ENCODE measurements at places on chromosomes 5 and 9. TPM values are rescaled to one million over a fixed set of nuclear protein-coding genes. Genes with fewer than 3 reads are reported as not detected.

- no peak for DNase-seq
- no peak overlapping the region for H3K4me3 ChIP-seq
- no peaks in the 10 kb centered on the region for H3K36me3 ChIP-seq
- no peak overlapping the region for H3K27ac ChIP-seq
- no peaks in the 10 kb centered on the region for H3K27me3 ChIP-seq
- H3K4me1 ChIP-seq, result peaks cover 44% of the 10 kb centered on the region
Observed at GRCh38 chr5:16899171-16899570, 36.9 kb downstream of the MYO10 start.

DNA sequence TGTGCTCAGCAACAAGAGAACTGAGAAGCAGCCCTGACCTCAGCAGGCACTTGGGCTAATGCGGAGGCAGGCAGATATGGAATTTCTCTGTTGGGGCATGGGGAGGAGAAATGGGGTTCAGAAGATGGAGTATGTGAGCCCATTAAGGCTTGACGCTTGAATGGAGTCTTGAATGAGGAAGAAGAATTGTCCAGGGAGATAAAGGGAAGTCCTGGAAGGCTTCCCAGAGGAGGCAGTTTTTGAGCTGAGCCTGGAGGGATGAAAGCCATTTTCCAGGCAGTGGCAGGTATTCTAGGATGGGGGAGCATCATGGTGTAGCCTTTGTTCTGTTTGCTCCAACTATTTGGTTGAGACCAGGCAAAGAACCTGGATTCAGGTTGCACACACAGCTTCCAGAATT lies 34.5 kb downstream of the FGF18 start:
- peaks cover 14% of the 10 kb centered on the region for H3K27me3 ChIP-seq
- H3K27ac ChIP-seq, result no peak overlapping the region
- H3K4me3 ChIP-seq, result no peak overlapping the region
- DNase-seq, result no peak
- H3K4me1 ChIP-seq, result peaks cover 11% of the 10 kb centered on the region

DNA sequence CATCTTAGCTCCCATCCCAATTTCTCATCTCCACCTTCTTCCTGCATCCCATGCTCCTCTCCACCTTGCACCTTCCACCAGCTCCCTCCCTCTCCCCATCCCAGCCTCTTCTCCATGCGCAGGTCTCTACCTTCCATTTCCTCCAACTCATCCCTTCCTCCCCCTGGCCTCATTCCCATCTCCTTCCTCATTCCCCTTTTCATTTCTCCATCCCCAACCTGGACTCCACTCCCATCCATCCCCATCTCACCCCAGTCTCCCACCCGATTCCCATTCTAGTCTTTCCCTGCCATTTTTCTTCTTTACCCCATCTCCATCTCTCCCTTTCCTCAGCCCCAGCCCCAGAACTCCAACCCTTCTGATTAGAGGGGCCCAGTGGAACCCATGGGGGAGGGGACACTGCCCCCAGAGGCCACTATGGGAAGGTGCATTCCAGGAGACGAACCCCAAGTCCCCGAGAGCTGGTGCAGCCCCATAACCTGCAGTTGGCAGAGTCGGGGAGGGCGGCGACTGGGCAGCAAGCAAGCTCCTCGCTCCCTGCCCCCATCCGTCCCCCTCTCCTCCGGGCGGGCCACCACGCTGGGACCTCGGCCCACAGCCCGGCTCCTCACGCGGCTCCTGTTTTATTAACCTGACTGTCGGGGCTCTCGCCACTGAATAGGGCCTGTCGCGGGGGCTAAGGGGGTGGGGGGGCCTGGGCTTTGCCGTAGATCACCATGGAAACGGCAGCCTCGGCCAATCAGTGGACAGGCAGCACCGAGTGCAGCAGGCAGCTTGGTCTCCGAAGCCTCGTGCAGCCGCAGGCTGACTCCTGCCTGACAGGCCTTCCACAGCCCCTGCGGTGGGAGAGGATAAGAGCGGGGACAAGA lies 66.7 kb downstream of the PCDH1 start:
- peaks cover 41% of the 10 kb centered on the region for H3K27me3 ChIP-seq
- peaks cover 23% of the 10 kb centered on the region for H3K4me1 ChIP-seq
- no peak overlapping the region for H3K4me3 ChIP-seq
- DNase-seq, result no peak

DNA sequence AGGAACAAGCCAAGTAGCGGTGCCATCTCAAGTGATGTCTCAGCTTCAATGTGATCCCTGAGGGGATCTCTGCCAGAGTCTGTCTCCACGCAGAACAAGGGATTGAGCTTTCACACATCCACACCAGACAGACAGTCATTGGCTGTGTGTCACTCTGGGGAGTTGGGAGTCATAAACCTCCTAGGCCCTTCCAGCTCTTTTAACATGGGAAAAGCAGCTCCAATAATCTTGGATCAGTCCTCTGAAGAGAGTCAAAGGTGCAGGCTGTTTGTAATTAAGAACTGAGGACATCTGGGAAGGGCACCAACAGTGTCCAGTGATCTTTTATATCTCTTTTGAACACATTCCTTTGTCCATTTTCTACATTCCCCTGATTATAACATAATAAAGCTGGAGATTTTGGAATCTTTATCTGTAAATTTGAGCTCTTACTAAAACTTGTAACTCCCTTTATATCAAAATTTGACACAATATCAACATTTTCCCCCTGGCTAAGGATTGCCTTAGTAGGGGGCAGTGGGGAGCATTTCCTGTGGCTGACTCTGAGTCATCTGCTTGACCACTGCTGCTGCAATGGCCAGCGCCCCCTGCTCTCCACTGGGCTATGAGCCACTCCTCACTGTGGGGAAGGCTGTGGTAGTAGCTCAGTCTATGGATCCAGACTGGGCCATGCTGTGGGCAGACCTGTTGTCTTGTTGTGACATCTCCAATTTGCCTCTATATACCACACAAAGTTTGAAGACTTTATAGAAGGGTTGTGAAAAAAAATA lies 284.4 kb downstream of the OSTF1 start:
- no peaks in the 10 kb centered on the region for H3K36me3 ChIP-seq
- no peak overlapping the region for H3K27ac ChIP-seq
- H3K4me3 ChIP-seq, result no peak overlapping the region
- H3K4me1 ChIP-seq, result no peaks in the 10 kb centered on the region

WNT8A gene
- polyA plus RNA-seq, result not detected

DNA sequence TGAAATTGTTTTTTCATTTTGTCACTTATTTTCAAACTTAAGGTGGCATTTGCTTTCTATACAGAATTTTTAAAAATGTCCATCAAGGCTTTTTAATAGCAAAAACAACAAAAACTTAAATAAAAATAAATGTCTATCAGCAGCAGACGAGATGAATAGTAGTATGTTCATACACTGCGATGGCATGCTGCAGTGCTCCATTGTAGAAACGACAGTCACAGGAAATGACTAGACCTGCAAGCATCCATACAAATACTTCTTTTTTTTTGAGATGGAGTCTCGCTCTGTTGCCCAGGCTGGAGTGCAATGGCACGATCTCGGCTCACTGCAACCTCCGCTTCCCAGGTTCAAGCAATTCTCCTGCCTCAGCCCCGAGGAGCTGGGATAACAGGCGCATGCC lies 41.4 kb downstream of the COL23A1 start:
- H3K27ac ChIP-seq, result no peak overlapping the region
- peaks cover 6% of the 10 kb centered on the region for H3K27me3 ChIP-seq
- no peaks in the 10 kb centered on the region for H3K36me3 ChIP-seq
- H3K4me1 ChIP-seq, result peaks cover 10% of the 10 kb centered on the region
- no peak for DNase-seq

DNA sequence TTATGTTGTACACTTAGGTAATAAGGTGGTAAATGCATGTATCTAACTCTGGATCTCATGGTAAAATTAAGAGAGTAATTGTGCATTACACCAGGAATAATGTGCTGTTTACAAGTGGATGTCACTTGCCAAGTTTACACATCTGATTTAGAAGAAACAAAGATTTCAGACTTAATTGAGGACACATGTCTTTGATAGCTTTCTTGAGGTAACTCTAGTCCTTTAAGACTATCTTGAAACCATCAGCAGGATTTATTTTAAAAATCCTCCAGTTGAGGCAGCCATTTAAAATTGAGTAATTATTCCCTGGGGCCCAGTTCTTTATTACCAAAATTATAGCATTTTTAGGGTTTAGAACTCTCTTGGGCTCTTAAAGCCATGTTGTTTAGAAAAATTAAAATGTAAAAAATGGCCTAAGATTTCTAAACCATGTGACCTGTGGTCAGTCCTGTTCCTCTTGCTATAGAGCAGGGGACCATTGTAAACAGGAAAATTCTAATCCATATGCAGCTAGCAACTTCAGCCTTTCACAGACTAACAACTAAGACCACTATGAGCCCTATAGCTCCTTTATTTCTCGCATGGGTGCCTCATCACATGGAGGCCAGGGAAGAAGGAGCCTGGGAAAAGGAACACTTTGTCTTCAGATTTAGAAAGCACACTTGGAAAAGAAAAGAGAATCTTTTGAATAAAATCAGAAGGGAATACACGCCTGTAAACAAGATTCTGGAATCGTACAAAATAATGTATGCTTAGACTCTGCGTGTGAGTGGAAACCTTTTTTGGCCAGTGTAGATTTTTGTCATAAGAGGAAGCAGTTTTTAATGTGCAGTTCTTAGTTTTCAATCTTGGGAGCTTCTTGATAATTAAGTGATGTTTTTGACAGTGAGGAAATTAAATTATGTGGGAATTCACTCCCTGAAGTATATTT lies 71.2 kb downstream of the ZSWIM6 start:
- H3K36me3 ChIP-seq, result no peaks in the 10 kb centered on the region
- peak; percentile 81 for DNase-seq
- H3K4me3 ChIP-seq, result no peak overlapping the region
- no peaks in the 10 kb centered on the region for H3K27me3 ChIP-seq
- H3K27ac ChIP-seq, result peak overlapping the region; percentile 65
- no peaks in the 10 kb centered on the region for H3K4me1 ChIP-seq

GRCh38 chr5:77912721-77913120 lies 136.6 kb upstream of the TBCA start:
- no peaks in the 10 kb centered on the region for H3K4me1 ChIP-seq
- H3K27me3 ChIP-seq, result peaks cover 2% of the 10 kb centered on the region
- DNase-seq, result no peak
- H3K4me3 ChIP-seq, result no peak overlapping the region

DNA sequence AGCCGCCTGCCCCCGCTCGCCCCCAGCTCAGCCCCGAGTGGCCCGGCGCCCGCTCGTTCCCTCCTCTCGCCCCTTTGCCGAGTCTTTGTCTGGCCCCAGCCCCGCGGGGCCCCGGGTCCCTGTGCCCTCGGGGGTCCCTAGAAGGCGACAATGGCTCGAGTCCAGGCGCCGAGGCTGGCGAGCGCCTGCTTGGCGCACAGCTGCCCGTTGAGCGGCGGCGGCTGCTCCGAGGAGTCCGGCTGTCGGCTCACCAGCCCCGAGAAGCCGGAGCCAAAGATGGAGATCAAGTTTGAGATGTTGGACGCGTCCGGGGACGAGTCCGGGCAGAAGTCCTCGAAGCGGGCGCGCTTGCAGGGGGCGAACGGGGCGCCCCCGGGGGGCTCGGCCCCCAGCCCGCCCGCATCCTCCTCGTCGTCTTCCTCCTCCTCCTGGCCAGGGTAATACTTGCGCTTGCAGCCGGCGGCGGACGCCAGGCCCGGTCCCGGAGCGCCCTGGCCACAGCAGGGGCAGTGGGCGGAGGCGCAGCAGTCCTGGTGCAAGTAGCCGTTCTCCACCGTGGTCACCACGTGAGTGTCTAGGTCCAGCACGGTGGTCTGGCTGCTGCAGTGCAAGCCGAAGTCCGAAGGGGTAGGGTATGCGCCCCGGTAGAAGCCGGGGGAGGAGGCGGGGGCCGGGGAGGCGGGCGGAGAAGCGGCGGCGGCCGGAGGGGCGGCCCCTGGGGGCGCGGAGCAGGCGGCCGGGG lies 1.2 kb downstream of the IER5L start:
- H3K27me3 ChIP-seq, result peaks cover 16% of the 10 kb centered on the region
- H3K27ac ChIP-seq, result peak overlapping the region; percentile 99
- H3K4me3 ChIP-seq, result peak overlapping the region; percentile 90
- H3K4me1 ChIP-seq, result peaks cover 61% of the 10 kb centered on the region
- H3K36me3 ChIP-seq, result no peaks in the 10 kb centered on the region

GRCh38 chr5:172658391-172658790 lies 17.3 kb downstream of the NEURL1B start:
- peaks cover 27% of the 10 kb centered on the region for H3K36me3 ChIP-seq
- no peak for DNase-seq
- peak overlapping the region; percentile 75 for H3K27ac ChIP-seq

C7 gene
- polyA plus RNA-seq, result 0.80 TPM
